ENCODE measurements at places on chromosomes 6 and 20.

DNA sequence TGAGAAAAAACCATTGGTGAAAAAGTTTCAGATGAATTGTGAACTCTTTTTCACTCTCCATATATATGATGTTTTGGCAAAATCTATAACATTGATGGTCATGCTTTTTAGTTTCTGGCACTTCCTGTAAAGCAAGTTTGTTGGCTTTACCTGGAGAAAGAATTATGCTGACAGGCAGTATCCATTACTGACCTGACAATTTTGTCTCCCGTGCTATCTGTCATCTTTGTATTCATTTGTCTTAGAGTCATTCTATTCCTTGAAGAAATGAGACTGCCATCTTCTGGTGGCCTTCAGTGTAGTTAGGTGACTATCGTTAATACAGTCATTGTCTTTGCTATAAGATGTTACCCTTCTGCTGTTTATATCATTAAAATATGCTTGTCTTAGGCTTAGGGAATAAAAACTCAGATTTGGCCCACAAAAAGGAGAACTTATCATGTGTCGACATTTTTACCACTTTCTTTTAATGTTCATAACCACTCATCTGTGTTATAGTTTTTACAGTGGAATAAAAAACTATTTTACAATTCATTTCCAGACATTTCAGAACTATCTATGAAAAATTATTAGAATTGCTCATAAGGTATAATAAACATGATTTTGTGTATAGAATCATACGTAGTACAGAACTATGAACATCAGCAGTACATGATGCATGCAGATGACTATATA is 707.0 kb downstream of the EPM2A start:
- DNase-seq, result peak; percentile 32

DNA sequence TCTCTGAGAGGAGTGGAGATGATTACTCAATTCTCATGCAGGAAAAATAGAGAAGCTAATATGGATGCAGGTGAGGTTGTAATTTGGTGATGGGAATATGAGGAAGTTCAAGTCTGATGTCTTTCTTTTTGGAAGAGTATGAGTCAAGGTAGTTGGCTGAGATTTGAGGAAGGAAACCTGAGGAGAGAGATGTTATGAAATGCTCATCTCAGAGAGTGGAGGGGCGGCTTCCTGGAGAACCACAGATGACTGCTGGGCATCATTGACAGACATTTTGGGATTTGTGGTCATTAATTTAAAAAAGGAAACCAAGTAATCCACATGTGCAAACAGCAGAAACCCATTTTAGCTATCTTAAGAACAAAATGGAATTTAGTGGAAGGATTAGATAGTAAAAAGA is 72.5 kb upstream of the UST start:
- DNase-seq, result no peak

DNA sequence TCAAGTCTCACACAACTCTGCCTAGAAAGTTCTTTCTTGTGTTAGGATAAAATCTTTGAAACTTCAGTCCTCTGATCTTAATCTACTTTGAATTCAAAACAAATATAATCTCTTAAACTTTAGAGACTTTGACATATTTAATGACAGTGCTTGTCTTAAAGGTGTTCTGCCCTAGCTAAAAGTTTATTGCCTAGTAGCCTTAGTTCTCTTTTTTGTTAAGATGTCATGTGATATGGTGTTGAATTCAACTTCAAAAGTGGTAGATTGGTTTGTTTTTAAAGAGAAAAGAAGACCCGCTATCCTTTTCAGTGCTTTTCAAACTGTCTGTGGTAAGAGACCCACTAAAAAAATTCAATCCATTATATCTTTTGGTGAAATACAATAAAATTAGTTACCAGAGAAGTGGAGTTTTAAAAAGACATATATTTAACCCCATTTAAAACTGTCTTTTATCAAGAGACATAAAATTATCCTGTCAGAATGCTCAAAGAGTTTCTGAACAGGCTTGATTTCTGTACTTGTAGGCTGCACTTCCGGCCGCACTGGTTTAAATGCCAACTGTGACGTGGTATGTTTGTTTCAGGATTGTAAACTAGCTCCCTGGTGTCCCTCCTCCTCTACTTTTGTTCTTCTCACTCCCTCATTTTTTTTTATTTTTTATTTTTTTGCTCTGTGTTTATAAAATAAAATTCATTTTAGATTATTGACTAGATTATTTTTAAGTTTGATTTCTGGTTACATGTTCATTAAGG is 76.5 kb downstream of the QKI start:
- no peak for DNase-seq

DNA sequence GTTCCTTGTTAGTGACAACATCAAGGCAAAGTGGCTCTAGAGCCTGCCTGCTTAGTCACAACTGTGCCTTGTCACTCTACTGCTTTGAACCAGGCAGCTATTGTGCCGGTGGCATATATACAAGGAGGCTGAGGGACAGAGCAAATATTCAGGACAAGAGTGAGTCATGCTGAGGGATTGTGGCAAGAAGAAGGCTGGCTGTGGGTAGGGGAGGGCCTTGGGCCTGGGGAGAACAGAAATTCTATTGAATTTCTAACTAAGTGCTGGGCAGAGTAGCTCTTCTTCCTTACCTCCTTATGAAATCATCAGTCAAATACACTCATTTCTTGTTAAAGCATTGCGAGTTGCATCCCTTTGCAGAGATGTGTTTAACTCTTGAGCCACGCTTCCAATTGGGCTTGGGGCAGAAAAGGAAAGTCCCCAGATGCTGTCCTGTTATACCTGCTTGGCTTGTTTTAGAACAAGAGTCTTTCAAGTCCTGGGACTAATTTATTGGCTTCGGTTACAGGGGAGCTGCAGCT is 59.7 kb downstream of the PFDN4 start:
- DNase-seq, result peak; percentile 64

GRCh38 chr6:26550250-26550993 is 12.3 kb downstream of the HMGN4 start:
- DNase-seq, result peak; percentile 74

GRCh38 chr6:47381036-47381435 is 71.3 kb upstream of the TNFRSF21 start:
- DNase-seq, result no peak

GRCh38 chr6:24930431-24930871 is 5.3 kb downstream of the RIPOR2 start:
- peak; percentile 33 for DNase-seq

- DNase-seq, result no peak
Observed at GRCh38 chr6:68012822-68013221, 622.3 kb upstream of the ADGRB3 start.

GRCh38 chr6:35810971-35811698 is 6.0 kb downstream of the LHFPL5 start:
- DNase-seq, result peak; percentile 94

DNA sequence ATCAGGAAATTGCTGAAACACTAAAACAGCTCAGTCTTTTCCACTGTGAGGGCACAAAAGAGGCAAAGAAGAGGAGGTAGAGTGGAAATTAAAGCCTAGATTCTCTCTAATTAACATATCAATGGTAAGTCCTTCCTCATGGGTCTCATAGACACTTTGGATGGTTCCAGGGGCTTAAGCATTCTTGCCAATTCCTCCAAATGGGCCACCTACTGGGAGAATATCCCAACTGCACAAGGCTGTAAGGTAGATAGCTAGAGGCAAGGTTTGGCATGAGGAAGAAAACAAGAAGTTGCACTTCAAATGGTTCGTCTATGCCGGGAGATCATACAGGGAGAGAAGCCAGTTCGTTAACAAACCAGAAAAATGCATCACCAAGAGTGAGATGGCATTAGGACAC is 107.6 kb upstream of the KHDRBS2 start:
- no peak for DNase-seq

- no peak for DNase-seq
Observed at GRCh38 chr20:58511364-58511763, 3.8 kb downstream of the APCDD1L start.

DNA sequence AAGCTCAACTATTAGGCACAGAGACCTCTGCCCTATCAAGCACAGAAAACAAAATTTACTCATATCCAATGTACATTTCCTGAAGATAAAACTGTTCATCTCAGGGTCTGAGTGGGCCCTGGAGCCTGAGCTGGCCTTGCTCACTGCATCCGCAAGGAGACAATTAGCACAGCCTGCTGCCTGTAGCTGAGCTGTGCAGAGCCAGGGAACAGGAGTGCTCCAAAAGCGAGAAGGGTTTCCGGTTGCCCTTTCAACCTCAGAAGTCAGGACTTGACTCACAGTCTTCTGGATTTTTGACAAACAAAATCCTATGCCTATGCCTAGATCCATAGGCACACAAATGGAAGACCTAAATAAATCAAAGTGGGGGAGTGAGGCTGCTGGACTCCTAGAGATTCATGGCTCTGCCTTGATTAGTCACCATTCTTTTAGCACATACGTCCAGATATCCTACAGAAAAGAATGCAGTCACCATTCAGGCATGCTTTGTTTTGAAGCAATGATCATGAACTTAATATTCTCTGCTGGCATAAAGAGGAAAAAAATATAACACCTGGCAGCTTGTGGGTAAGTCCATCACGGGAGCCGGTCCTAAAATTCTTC is 73.5 kb downstream of the BFSP1 start:
- DNase-seq, result no peak

DNA sequence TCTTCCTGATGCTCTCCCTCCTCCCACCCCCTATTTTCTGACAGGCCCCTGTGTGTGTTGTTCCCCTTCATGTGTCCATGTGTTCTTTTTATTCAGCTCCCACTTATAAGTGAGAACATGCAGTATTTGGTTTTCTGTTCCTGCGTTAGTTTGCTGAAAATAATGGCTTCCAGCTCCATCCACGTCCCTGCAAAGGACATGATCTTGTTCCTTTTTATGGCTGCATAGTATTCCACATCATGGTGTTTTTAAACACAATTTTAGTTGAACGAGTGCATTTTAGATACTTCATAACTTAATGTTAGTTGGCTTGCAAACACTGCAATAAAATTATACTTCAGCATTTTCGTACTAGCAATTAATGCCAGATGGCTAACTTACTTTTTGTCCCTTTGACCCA is 28.5 kb downstream of the COL9A1 start:
- no peak for DNase-seq

GRCh38 chr6:123434186-123434585 is 202.6 kb downstream of the TRDN start:
- no peak for DNase-seq

GRCh38 chr6:151716526-151716932 is 91.0 kb upstream of the ESR1 start:
- DNase-seq, result no peak

GRCh38 chr6:147709396-147710272 is 201.1 kb downstream of the SAMD5 start:
- DNase-seq, result peak; percentile 88

- no peak for DNase-seq
Observed at GRCh38 chr20:63165356-63166192, 50.4 kb downstream of the YTHDF1 start.

DNA sequence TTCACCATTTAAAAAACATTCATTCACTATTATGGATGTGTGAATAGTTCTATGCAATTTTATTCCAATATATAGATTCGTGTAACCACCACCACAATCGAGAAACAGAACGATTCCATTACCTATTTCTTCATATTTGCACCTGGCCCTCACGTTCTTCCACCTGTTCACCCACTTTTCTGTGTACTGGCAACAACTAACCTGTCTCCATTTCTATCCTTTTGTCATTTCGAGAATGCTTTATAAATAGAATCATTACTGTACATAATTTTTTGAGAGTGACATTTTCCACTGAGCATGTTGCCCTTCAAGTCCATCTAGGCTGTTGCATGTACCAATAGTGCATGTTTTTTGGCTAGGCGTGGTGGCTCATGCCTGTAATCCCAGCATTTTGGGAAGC is 23.2 kb upstream of the STX11 start:
- DNase-seq, result no peak

DNA sequence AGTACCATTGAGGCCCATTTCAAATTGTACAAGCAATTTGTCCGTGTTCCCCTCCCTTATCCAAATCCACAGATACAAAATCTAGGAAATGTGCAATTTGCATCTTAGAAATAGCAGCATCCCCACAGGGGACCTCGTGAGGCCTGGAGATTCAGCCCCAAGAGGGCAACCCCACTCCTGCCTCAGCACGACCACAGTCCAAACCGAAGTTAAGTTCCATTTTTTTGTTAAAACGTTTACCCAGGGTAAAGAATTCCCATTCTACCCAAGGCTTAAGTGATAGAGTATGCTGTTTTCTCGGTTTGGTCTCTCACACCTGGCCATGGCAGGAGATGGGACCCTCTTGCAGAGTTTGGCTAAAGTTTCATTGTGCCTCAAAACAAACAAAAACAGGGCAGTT is 41.2 kb downstream of the PLCG1 start:
- no peak for DNase-seq

- DNase-seq, result no peak
Observed at GRCh38 chr6:62045502-62045901, 240.5 kb downstream of the KHDRBS2 start.

DNA sequence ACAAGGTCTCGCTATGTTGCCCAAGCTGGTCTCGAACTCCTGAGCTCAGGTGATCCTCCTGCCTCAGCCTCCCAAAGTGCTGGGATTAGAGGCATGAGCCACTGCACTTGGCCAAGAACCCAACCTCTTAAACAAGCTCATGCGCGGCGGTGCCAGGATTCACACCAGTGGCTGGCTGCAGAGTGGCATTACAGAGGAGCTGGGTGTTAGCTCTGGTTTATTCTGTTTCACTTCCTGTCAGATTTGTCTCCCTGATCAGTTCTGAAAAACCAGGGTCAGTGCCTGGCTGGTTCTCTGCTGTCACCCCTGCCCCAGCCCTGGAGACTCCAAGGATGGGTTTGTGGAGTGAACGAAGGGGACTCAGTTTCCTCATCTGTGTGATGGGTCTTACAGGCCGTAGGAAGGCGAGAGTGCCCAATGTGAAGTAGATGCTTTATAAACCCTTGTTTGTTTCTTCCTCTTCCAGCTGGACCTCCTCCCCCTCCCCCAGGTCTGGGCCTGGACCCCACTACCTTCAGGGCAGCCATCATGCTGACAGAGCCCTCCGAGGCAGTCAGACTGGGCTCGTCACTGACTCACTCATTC is 63.4 kb downstream of the UBE2V1 start:
- no peak for DNase-seq

DNA sequence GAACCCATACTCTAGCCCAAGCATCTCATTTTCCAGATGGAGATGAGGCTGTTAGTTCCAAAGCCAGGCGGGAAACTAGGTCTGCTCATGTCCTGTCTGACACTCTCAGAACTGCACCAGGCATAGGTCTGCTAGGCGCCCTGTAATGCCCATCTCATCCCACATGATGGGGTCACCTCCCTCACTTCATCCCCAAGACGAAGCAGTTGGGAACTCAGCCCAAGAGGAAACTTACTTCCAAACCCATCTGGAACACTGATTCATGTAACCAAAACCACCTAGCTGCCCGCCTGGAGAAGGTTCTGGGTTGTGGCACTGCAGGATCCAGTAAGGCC is 119.4 kb upstream of the PRND start:
- no peak for DNase-seq

DNA sequence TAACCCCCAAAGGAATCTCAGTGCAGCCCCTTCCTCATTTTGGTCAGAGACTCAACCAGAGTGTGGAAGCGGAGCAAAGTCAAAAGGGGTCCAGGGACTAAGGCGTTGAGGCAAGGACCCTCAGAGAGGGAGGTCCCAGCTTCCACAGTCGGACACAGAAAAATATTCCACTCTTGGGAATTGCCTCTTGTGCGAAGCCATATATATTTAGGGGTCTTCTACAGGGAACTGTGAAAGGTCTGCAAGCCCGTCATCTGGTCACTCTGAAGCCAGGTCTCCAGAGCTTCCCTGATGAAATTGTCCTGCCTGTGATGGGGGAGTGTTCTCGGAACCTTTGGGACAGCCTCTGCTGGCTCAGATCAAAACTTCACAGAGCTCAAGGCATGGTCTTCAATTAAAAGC is 160.8 kb downstream of the TBXT start:
- no peak for DNase-seq

Data from Caki2 (cell line).